ENCODE measurements at places on chromosomes 5 and 9.

DNA sequence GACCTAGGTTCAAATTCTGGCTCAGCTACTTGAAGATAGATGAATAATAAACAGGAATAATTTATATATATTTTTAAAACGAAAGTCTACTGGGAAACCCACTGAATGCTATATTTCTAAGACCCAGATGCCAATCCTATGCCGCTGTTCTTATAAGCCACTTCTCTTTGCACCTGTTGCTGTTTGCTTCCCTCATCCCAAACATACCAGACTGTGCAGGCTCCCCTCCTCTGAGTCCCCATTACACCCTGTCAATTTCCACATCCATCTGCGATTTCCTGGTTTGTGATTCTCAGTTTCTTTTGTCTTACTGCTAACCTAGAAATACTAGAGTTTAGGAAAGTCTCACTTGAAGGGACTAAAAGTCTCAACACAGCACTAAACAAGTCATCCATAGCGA lies 92.8 kb upstream of the CAST start:
- DNase-seq = no peak

DNA sequence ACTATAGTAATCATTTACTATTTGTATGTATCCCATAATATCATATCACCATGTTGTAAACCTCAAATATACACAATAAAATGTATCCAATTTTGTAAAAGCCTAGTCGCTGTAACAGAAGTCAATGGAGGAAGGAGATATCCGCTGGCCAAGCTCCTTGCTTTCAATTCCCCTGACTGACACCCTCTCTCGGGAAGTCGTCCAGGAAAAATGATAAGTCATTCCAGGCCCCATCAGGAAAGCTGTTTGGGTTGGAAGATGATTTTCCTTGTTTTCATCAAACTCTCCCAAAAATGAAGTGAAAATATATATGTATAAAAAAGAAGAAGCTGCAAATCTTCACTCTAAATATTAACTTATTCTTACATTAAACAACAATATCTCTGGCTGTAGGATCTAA lies 52.2 kb upstream of the GABRB2 start:
- DNase-seq = no peak

GRCh38 chr5:95600557-95600956 lies 19.3 kb upstream of the GPR150 start:
- no peak for DNase-seq

GRCh38 chr9:18362166-18362565 lies 111.8 kb upstream of the ADAMTSL1 start:
- no peak for DNase-seq

GRCh38 chr5:62029303-62029702 lies 276.7 kb upstream of the KIF2A start:
- no peak for DNase-seq

DNA sequence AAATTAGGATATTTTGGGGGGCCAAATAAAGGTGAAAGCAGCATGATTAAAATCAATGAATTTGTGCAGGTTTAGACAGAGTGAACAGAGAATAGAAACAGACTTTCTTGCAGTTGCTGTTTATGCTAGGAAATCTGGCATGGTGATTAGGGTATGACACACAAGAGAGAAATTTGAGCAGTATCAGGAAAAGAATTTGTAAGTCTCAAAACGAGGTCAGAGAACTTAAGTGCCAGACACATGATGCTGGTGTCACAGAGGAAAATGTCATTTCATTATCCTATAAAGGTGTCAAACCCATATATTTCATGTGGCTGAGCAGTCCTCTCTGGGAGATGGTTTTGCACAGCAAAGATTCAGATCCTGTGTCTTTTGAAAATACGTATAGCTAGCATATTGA lies 15.7 kb downstream of the LVRN start:
- no peak for DNase-seq

DNA sequence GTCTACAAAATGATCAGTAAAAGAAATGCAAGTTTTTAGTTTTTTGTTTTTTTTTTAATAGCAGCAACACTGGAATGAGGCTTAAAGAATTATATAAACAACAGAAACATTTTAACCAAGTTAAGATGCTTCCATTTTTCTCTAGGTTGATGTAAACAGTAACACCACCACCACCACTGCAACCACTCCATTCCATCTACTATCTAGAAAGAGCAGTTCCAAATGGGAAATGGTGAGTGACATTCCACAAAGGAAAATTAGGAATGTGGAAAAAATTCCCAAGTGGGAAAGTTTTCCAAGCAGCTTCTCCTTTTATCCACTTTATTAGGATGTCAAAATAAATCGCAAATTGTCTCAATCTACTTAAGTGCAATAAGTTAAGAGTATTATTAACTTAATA lies 32.6 kb downstream of the SLC38A9 start:
- DNase-seq = no peak

- no peak for DNase-seq
These were observed 229.5 kb downstream of the PAPPA start for GRCh38 chr9:116383133-116383532.

GRCh38 chr9:100933656-100934055 lies 94.9 kb upstream of the PLPPR1 start:
- no peak for DNase-seq

DNA sequence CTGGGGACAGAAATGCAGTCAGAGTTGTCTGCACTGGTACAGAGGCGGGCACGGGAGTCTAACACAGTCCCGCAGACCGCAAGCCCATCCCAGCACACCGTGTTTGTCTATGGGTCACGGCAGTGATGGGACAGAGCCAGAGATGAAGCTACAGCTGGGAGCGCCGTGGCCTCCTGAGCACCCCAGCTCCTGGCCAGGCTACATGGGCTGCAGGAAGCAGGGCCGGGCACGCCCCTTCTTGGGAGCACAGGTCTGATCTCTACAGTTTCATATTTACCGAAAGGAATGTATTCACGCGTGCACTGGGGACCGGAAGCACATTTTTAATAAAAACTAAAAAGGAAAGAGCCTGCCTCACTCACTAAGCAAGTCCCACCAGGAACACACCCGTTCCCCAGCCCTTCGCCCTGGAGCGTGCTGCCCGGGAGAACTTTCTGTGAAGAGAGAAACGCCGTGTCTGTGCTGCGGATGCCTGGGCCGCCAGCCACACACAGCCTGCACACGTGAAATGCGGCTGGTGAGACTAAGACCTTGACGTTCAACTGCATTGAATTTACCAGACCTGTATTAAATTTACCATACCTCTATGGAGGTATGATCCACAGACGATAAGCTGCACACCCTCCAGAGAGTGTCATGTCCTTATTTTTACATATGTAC lies 81.1 kb downstream of the VAV2 start:
- no peak for DNase-seq

- no peak for DNase-seq
These were observed 124.5 kb upstream of the SMIM23 start for GRCh38 chr5:171661143-171661542.

All from stimulated activated CD4-positive, alpha-beta T cell treated with anti-CD3 and anti-CD28 coated beads, Interleukin-2, amount 100 ng/mL, for 48 hours (primary cell).